ENCODE measurements at places on chromosomes 2 and 18.

DNA sequence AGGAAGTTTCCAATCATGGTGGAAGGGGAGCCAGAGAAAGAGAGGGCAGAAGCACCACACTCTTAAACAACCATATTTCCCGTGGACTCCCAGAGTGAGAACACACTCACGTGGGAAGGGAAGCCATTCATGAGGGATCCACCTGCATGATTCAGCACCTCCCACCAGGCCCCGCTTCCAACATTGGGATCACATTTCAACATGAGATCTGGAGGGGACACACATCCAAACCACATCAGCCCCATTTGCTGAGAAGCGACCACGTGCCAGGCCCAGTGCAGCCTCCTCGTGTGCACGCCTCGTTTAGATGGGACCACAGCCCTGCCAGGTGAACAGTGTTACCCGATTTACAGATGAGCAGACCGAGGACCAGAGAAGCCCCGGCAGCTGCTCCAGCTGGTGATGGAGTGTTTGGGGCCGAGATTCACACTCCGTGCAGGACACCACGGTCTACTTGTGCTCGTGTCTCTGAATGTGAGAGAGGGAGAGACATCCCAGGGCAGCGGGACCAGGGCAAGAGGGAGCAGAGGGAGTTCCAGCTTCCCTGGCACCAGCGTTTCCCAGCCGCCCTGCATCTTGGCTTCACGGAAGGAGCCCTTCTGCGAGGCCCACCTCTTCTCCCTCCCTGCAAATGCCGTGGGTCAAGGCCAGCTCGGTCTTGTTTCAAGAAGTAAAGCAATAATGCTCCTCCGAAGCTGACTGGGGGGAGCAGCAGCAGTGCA is 76.9 kb upstream of the ODC1 start:
- DNase-seq, result no peak

GRCh38 chr2:172297950-172298349 is 129.4 kb upstream of the ITGA6 start:
- DNase-seq, result no peak

GRCh38 chr2:68100189-68100588 is 37.4 kb upstream of the C1D start:
- DNase-seq, result no peak

GRCh38 chr2:108932736-108933332 is 56.2 kb downstream of the EDAR start:
- no peak for DNase-seq

Data from activated CD8-positive, alpha-beta memory T cell treated with anti-CD3 and anti-CD28 coated beads, Interleukin-2, amount 50 U/mL, for 4 hours (primary cell).